Ascending aorta (tissue), 2 donors: ENCODE measurements at places on chromosomes 6 and 20.

- no peak for DNase-seq
Observed at GRCh38 chr6:14524319-14524718, 406.7 kb downstream of the CD83 start.

- DNase-seq: no peak
Observed at GRCh38 chr6:157151029-157151428, 172.3 kb downstream of the TMEM242 start.

GRCh38 chr6:136549300-136550044, 750 bp downstream of the MAP7 start:
- peak; percentile 63 for DNase-seq

DNA sequence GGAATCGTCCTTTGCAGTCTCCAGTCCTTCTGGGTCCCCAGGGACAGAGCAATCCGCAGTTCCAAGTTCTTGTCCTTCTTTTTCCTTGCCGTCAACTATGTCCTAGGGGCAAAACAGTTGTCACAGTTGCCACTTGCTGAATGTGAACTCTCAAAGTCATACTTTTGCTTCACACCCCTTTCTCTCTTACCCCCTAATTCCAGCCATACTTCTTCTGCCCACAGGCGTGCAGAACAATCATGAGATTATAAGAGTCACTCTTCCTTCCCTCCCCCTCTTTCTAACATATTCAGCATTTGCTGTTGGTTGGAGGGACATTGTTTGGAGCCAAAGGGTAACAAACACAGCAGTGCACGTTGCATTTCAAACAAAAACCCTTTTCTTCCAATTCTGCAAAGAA, 74.4 kb downstream of the BCAS1 start:
- DNase-seq: no peak

DNA sequence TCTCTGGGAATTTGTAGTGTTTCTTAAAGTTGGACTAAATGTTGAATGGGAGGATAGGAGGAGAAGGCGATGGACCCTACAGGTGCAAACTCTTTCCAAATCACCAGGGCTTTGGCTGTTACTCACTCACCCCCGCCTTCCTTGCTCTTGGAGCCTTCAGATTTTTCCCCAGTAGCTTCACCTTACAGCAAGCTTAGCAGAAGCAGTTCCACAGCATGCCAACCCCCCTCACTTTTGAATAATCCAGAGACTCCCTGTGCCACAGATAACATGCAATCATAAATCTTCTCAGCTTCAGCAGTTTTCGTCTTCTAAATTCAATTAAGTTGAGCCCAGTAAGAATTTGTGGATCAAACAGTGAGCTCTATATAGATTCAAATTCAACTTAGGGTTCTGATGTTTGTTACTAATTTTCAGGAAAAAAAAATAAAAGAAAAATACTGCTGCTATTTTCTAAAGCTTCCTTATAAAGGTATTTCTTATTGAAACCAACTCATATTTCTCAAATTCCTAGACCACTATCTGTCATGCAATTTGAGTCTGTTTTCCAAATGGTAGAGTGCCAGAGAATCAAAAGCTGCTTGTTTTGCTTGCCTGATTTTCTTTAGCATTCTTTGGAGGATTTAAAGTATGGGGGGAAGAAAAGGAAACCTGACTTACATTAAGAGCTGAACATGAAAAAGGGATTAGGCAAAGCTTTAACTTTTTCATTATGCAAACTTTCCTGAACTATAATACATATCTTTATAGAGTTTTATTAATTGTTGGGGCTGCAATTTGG, 166.4 kb downstream of the EYA4 start:
- no peak for DNase-seq

DNA sequence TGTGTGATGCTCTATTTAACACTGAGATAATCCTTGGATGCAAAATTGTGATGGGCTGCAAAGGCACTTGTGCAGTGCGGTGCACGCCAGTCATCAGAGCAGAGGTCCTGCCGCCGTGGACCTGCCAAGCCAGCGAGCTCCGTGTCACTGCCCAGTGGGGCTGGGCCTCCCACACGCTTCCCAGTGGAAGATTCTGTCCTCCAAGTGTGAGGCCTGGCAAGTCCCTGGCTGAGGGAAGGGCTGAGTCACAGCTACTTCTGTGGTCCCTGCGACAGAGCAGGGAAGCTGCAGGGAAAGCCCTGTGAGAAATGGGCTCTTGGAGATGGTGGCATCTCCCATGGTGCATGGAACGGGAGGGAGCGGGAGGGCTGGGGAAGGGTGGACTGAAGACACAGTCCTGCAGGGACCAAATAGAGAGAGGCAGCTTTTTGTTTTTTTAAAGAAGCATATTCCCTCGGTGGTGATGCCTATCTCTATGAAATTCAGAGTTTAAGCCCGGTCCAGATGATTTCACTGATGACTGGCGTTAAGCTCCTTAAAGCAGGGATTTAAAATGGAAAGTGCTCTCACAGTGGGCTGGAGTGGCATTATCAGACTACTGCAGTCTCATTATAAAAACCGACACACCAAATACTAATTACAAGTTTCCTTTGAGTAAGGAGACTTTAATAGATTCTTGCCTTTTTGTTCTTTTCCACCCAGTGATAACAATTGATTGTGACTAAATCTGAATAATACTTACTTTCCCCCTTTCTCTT, 413.7 kb downstream of the QKI start:
- DNase-seq: no peak

DNA sequence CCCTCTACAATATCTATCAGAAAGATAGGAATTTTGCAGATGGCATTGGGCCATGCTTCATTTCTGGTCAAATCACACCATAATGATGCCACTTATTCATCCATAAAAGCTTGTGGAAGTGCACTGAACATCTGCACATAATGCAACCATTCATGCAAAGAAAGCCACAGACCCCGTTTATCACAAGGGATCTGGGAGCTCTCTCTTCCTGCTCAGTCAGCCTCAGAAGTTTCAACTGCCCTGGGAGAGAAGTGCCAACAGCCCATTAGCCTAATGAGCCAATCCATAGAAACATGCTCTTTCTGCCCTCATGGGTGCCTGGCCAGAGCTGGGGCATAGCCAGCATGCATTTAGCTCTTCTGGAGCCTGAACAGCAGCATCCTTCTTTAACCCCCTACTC, 85.8 kb downstream of the SLC35F1 start:
- DNase-seq: no peak

DNA sequence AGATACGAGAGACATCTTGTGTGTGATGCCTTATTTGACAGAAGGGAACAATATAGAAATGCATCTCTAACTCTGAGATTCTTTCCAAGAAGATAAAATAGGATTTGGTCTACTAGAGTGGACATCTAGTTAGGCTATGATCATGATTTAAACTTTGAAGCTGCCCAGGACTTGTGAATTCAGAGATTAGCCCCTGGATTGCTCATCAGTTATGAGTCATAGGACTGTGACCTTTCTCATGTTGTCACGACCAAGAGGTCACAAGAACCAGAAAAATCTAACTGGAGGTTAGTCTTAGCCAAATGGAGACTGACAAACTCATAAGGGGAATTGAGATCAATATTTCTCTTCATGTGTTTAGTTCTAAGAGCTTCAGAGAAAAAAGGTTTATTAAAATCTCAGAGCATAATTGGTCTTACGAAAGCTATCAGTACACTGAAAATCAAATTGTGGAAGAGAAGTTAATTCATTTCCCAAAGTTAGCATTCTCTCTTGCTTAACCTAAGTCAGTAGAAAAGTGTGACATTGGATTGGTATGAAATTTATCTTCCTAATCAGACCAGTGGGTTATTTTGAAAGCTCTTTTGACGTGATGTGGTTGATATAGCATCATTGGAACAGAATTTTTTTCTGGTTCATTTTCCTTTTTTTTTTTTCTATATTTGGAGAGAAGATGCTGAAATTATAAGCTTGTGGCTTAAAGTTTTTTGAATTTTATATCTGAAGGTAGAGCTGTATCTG, 245.7 kb downstream of the RNF144B start:
- no peak for DNase-seq
